ENCODE measurements at places on chromosomes 2 and 18. TPM values are rescaled to one million over a fixed set of nuclear protein-coding genes. Genes with fewer than 3 reads are reported as not detected.

The MIB1 gene
- 112 TPM for total RNA-seq

DNA sequence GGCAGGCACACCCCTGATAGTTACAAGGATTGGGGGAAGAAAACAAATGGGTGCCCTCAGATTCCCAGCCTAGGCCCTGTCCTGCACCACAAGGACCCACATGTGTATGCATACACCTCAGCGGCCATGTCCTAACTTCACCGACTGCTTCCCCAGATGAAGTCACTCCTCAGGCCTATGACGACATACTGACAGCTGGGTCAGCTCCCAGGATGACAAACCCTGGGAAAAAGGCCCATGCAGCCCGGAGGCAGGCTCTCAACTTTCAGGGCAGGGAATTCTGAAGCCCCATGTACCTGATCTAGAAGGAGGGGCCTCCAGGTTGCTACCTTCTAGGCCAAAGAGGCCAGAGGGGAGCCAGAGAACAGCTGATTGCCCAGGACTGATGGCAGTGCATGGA, 11.0 kb upstream of the PLEKHM3 start:
- H3K27ac ChIP-seq: no peak overlapping the region
- peaks cover 22% of the 10 kb centered on the region for H3K4me1 ChIP-seq
- DNase-seq: no peak
- H3K36me3 ChIP-seq: no peaks in the 10 kb centered on the region
- H3K4me3 ChIP-seq: no peak overlapping the region

DNA sequence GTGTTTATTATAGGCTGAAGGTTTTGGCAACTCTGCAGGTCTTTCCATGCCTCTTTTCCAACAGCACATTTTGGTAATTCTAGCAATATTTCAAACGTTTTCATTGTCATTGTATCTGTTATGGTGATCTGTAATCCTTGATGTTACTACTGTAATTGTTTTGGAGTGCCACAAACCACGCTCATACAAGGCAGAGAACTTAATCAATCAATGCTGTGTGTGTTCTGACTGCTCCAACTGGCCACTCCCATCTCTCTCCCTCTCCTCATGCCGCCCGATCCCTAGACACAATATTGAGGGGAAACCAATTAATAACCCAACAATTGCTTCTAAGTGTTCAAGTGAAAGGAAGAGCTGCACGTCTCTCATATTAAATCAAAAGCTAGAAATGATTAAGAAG, 32.9 kb downstream of the HDLBP start:
- no peak overlapping the region for H3K4me3 ChIP-seq
- H3K4me1 ChIP-seq: no peaks in the 10 kb centered on the region
- no peaks in the 10 kb centered on the region for H3K36me3 ChIP-seq
- no peak overlapping the region for H3K27ac ChIP-seq

- no peak for DNase-seq
- H3K27me3 ChIP-seq: no peaks in the 10 kb centered on the region
- no peaks in the 10 kb centered on the region for H3K36me3 ChIP-seq
- H3K4me3 ChIP-seq: no peak overlapping the region
- no peak overlapping the region for H3K27ac ChIP-seq
- H3K4me1 ChIP-seq: no peaks in the 10 kb centered on the region
Observed at GRCh38 chr2:105915005-105915558, 170.4 kb downstream of the NCK2 start.

DNA sequence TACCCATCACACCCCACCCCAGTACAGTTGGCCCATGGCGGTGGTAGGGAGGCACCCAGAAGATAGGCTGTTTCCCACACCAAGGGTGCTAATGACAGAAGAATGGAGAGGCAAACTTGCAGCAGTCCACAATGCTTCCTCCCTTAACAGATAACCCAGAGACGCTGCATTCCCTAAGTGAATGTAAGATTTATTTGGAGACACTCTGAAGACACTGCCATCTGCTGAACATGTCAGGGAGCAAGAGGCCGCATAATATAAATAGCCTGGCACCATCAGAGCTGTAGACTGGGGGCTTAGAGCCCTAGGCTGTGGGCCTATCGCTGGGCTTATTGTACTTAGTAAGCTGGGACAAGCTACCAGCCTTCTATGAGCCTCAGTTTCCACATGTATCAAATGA, 2.2 kb upstream of the IWS1 start:
- peak overlapping the region; percentile 92 for H3K27ac ChIP-seq
- H3K36me3 ChIP-seq: no peaks in the 10 kb centered on the region
- H3K4me3 ChIP-seq: no peak overlapping the region
- peaks cover 18% of the 10 kb centered on the region for H3K4me1 ChIP-seq
- H3K27me3 ChIP-seq: peaks cover 6% of the 10 kb centered on the region

Data from neural progenitor cell (in vitro differentiated cells).